ENCODE measurements at places on chromosomes 4 and X.

GRCh38 chr4:185004562-185005218 lies 13.6 kb upstream of the HELT start:
- DNase-seq: no peak

GRCh38 chr4:185165605-185166063 lies 22.6 kb downstream of the SLC25A4 start:
- DNase-seq: peak; percentile 59

- peak; percentile 15 for DNase-seq
These were observed 59.5 kb upstream of the KDR start for GRCh38 chr4:55184600-55185523.

- DNase-seq: no peak
These were observed 1024.0 kb upstream of the SLIT2 start for GRCh38 chr4:19227701-19228100.

- no peak for DNase-seq
These were observed 22.7 kb upstream of the TMPRSS11F start for GRCh38 chr4:68152411-68152810.

Data from CD4-positive, alpha-beta T cell treated with Interleukin-2 at 100 ng/mL for 4 hours (primary cell).